AG09319 (cell line): ENCODE measurements at places on chromosomes 11 and 22.

DNA sequence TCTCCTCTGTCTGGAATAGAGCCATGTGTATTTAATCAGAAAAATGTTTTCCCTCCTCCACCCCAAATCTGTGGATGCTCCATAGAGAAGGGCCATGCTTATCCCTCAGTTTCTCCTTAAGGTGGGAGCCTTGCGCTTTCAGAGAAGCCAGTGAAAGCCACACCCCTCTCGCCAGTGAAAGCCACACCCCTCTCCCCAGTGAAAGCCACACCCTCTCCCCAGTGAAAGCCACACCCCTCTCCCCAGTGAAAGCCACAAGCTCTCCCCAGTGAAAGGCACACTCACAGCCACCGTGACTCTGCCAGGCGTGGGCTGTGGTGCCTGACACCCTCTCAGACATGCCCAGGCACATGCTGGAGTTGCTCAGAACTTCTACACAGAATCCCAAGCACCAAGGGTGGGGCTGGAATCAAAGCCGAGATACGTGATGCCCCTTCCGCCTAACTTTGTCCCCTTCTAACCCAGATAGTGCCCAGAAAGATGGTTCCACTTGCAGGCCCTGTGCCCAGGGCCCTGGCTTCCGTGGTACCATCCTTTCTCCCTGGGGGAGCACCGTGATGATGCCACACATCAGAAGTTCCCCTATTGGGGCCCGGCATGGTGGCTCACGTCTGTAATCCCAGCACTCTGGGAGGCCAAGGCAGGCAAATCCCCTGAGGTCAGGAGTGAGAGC is 16.5 kb upstream of the PRR5 start:
- DNase-seq, result no peak

- no peak for DNase-seq
Observed at GRCh38 chr22:22009661-22010060, 27.1 kb upstream of the TOP3B start.

GRCh38 chr11:57378186-57378585 is 2.8 kb downstream of the PRG3 start:
- DNase-seq, result no peak

DNA sequence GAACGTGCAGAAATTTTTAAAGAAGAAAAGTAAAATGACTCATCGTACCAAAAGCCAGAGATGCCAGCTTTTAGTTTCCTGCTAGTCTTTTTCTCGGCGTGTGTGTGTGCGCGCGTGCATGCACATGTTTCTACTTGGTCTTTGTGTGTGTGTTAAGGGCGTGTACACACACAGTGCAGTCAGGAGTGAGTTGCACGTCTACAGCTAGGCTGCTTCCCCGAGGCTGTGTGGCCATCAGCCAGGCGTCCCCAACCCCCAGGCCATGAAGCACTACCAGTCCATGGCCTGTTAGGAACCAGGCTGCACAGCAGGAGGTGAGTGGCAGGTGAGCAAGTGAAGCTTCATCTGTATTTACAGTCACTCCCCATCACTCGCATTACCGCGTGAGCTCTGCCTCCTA is 36.4 kb downstream of the KCNQ1 start:
- DNase-seq, result no peak

DNA sequence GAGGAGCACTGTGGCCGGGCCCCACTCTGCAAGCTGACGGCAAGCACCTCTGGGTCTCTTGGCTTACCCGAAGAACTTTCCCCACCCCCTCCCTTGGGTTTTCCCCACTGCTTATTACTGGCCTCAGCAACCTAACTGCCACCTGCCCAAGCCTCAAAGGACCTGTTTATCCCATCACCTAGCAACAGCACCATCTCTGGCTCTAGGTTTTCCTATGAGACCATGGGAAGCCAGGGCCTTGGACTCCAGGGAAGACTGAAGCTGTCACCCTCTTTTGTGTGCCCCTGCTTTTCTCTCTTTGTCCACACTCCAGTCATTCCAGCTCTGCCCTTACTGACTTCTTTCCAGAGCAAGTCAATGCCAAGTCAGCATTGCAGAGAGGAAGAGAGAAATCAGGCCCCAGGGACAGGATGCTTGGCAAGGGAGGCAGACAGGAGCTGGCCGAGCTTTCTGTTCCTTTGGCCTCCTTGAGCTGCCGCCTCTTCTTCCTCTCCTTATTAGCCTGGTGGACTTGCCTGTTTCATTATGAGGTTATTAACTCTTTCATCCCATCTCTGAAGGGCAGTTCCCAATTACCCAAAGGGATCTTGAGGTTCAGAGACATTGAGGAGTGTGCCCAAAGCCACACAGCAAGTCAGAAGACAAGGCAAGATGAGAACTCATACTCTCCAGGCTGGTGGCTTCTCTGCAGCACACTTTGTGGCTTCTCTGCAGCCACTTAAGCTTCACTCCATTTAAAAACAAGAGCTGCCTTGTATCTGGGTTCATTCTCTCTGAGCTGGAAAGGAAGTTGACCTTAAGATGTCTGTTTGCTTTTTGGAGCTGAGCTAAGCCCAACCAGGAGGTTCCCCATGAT is at the start of gene SMIM35:
Gene SMIM35 (minus strand): TSS at position 51 of the 856 bp plus-strand sequence. CDS start 206 bp downstream, outside the sequence.
- no peak for DNase-seq
